Globus pallidus (tissue), 1 donor: ENCODE measurements at places on chromosomes 5 and 9.

- DNase-seq = no peak
Measured at GRCh38 chr5:155954701-155955445, 372.1 kb upstream of the SGCD start.

DNA sequence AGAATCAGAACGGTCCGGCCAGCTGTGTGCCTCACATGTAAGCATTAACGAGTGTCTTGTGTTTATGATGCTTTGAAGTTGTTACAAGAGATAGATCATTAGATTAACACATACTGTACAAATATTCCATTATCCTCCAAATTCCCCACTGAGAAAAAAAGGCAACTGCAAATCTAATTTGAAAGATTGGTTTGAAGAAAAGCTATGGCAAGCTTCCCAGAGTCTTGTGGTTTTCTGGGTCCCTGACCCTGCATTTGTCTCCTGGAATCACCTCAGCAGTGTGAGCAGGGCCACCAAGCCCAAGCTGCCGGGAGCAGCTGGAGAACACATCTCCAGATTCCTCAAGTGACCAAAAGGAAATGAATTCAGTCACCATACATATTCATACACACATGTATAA is 36.9 kb upstream of the ADAMTS16 start:
- DNase-seq = no peak

- no peak for DNase-seq
Measured at GRCh38 chr9:68740561-68740960, 35.5 kb downstream of the PIP5K1B start.

- no peak for DNase-seq
Measured at GRCh38 chr5:147686421-147686820, 96.1 kb downstream of the JAKMIP2 start.

DNA sequence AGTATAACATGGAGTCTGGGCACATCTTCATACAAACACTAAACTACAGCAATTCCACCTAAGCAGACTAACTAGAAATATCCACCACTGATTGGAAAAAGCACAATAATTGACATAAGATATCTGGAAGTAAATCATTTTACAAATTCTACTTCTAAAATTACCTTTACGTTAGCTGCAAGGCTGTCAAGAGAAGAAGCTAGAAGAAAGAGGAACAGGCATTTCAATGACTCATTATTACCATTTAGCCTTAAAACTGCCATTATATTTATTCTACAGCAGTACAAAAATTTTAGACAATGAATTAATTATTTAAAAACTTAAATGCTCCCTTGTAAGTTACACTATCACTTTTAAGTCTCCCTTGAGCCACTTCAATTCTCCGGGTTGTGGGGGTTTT is 43.4 kb upstream of the PLPP6 start:
- DNase-seq = no peak

- no peak for DNase-seq
Measured at GRCh38 chr9:130198501-130199179, 26.4 kb downstream of the NCS1 start.

DNA sequence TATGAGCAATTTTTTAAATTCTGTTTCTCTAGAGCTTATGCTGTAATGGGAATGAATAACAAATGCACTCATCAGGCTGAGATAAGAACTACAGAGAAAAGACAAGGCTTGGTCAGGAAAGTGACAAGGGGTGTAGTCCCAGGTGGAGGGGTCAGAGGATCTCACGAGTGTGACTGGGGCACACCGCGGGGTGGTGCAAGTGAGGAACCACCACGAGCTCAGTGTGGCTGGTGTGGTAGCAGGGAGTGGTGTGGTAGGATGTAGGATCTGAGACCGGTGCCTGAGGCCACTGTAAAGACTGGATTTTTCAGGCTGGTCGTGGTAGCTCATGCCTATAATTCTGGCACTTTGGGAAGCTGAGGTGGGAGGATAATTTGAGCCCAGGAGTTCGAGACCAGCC is 9.0 kb downstream of the ANXA6 start:
- no peak for DNase-seq

- DNase-seq = peak; percentile 42
Measured at GRCh38 chr5:126280846-126281245, 142.4 kb upstream of the GRAMD2B start.

- DNase-seq = no peak
Measured at GRCh38 chr9:101469026-101469425, 33.5 kb upstream of the ALDOB start.

DNA sequence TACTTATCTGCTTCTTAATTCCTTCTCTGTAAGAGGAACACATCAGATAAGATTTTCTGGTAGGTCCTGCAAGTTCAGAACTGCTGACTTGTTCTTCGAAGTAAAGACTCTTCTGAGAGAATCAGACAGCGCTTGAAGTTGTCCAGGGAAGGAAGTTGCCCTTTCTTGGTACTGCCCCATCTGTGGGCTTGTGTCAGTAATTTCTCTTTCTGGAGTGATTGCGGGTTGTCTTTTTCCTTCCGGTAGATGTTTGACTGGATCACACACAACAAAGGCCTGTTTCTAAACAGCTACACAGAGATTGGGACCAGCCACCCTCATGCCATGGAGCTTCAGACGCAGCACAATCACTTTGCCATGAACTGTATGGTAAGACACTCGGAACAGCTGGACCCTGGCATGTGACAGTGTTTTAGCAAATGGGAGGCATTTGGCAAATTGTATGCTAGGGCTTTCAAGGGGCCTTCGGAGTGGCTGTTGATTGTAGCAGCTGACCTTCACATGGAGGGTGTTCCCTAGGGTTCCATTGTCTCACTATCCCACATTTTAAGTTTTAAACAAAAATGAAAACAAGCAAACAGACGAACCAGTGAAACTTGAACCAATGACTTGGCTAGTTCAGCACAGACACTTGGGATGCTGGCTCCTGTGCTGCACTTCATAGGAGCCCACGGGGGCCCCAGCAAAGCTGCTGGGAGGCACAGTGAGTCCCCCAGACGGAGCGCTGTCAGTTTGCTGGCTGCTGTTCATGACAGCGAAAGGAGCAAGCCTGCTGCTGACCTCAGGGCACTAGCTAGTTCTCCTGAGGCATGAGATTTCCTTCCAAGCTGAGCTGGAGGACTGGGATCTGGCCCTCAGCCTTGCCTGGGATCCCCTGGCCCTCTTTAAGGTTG is 149.9 kb downstream of the TRIO start:
- DNase-seq = peak; percentile 31

- no peak for DNase-seq
Measured at GRCh38 chr5:110718311-110718710, 8.2 kb downstream of the TMEM232 start.

DNA sequence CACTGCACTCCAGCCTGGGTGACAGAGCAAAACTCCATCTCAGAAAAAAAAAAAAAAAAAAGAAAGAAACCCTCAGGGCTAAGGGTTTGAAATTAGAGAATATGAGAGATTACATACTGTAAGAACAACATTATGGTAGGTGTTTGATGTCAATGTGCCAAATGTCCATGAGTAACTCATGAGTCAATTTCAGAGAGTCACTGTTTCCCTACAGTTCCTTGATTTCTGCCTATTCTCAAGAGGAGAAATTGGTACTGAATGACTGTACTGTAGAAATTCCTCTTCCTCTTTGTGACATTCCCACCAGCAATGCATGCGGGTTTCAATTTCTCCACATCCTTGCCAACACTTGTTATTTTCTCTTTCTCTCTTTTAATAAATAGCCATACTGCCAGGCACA is 35.2 kb downstream of the MARVELD2 start:
- no peak for DNase-seq

DNA sequence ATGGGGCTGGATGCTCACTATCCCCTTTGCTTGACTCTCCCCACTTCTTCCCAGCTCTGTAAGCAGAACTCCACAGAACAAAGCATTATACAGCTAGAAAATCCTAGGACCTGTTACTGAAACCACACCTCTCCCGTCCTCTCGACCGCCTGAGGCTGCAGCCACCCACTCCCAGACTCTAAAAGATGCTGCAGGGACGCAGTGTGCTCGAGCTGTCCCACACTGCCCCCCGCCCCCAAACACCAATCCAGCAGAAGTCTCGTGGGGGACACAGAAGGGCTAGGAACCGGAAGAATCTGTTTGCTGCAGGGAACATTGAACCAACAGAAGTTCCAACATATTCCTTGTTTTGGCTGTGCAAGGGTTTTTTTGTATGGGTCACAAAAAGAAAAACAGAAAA is 7.6 kb downstream of the CAMK2A start:
- no peak for DNase-seq

GRCh38 chr5:136043551-136043950 is 14.8 kb downstream of the TGFBI start:
- DNase-seq = no peak

DNA sequence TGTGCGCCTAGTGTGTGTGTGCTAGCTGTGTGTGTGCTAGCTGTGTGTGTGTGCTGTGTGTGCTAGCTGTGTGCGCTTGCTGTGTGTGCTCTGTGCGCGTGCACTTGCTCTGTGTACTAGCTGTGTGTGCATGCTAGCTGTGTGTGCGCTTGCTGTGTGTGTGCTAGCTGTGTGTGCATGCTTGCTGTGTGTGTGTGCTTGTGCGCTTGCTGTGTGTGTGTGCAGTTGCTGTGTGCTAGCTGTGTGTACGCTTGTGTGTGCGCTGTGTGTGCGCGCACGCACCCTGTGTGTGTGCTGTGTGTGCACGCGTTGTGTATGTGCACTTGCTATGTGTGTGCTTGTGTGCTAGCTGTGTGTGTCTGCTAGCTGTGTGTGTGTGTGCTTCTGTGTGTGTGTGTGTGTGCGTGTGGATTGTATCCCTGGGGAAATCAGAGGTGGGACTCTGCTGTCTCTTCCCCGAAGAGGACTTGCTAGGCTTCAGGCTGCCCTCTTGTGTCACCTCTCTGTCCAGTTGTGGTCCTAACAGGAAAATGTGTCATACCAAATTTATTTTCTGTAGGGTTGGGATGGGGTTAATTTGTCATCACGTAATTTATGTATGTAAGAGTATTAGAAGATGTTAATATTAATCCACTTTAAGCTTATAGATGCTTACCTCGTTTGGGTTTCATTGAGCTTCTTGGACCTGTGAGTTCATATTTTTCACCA is 38.9 kb downstream of the TPPP start:
- DNase-seq = no peak

DNA sequence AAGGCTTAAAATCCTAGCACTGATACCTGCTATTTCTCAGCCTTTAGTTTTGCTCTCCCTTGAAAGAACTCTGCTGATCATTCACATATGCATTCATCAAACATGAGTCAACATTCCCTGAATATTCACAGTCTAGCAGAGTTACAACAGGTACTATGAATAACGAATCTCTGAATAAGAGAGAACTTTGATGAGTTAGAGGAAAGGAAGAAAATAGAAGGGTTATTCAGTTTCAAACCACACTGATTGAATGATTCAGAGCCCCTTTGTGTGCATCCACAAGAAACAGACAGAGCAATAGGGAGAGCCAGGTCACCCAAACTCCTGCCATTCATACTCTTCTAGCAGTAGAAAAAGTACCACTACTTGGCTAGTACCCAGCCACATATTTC is 36.0 kb downstream of the FOXD1 start:
- DNase-seq = no peak
